GM12864 (cell line): ENCODE measurements at places on chromosomes 4 and X.

DNA sequence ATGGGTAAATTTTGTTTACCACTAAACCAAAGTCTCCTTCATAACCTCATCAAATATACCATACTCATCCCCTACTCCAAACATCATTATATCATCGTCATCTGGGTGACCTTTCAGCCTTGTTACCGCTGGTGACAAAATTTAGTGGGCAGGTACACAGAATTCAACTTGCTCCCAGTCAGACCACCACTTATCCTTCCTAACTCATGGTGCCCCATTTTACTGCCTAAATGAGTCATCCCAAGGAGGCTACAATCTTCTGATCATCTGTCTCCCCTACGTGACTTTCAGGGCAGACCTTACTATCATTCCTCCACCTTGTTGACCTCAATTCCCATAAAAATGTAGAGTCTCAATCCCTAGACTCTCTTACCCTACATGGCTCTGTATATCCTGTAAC, 49.6 kb downstream of the DCHS2 start:
- no peak for DNase-seq

GRCh38 chrX:327660-328126, 9.1 kb upstream of the GTPBP6 start:
- DNase-seq = no peak

DNA sequence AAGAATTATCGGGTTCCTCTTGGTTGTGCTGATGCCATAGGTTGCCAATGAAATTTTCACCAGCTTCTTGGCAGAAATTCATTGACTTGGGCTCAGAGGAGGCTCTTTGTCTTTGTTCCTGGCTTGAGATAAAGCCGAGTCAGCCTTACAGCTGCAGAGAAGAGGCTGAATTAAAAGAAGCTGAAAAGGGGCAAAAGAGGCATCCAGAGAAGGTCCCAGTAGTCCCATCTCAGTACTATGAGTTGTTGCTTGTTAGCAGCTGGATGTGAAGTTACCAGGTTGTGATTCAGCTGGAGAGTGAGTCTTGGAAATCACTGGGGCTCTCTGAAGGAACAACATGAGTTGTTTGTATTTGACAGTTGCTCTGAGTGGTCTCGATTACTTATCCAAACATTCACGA, 59.7 kb downstream of the SMAD1 start:
- DNase-seq = no peak

GRCh38 chr4:112563431-112564200, 47.6 kb upstream of the NEUROG2 start:
- no peak for DNase-seq

GRCh38 chr4:189840356-189840755, 100.3 kb upstream of the FRG1 start:
- DNase-seq = no peak

DNA sequence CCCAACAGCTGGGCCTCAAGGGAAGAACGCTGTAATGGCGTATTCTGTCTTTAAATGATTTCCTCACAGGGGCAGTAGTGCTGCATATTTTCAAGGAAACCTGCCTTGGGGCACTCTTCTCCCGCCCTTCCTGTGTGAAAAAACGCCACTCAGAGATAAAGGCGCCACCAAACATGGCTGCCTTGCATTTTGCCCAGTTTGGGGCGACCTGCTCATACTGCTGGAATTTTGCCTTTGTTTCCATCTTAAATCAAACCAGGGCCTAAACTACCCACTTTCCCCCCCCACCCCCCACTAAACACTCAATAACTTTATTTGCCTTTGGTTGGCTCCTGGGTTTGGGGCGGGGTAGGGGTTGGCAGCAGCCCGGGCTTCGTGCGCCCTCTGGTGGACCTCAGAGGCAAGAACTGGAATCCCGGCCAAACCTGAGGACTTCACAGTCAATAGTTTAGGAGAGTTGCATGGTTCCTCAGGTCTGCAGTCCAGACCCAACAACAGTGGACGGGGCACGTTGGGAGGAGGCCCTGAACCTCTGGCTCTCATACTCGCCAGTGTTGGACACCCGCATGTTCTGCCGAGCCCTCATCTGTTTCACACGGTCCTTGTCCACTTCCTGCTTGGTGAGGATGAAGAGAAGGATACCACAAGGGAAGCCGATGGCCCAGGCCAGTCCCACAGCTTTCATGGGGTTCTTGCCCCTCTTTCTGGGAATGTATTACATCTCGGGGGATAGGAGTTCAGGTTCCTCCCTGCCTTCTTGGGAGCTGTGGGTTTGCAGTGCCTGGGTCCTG, 220.1 kb upstream of the STK26 start:
- DNase-seq = no peak

DNA sequence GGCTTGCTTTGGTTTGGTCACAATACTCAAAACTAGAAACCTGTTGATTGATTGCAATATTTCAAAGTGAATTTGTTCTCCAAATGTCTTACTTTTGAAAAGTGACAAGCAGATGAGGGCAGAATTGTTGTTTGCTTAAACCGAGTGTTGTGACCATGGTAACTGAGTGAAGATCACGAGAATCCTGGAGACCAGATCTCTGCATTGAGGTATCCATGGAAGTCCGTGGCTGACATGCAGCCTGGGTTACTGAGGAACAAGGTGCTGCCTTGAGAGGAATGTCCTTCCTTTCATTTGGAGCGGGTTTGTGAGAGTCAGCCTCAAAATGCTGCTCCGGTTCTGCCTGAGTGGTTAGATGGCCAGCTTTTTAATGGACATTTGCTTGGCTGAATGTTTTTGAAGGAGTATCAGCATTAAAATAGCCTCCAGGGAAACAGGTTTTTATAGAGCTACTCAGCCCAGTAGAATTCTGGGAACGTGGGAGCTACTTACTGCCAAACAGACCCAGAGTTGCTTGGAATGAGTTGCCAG, 31.3 kb downstream of the NYX start:
- DNase-seq = no peak

- no peak for DNase-seq
Measured at GRCh38 chrX:10620121-10620699, at the start of gene MID1. Gene MID1, minus strand, starts transcription at chrX:10620585. Its CDS starts 53,038 bp downstream, at chrX:10567547.

GRCh38 chrX:130861462-130861861, 41.5 kb downstream of the ENOX2 start:
- no peak for DNase-seq

GRCh38 chr4:4752025-4752424, 107.4 kb upstream of the MSX1 start:
- no peak for DNase-seq

DNA sequence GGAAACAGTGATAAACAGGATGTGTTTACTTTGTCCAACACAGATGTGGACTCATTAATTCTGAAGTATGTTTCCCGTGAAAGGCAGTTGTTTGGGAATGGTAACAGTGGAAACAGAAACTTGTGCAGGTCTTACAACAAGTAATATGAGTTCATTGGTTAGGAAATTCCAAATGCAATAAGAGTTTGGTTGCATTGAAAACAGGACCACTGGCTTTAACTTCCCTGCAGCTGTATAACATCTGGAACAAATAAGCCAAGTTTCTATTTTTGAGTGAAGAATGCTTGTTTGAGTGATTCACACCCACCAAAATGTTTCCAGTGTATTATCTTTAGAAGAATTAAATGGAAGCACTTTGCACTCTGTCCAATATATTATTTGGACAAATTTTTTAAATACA, 82.4 kb upstream of the BMP3 start:
- no peak for DNase-seq

GRCh38 chr4:173301518-173302201, 32.5 kb downstream of the HMGB2 start:
- DNase-seq = no peak

- no peak for DNase-seq
Measured at GRCh38 chr4:180617196-180617595, 1626.0 kb upstream of the TENM3 start.

- DNase-seq = no peak
Measured at GRCh38 chrX:41607264-41607832, 81.4 kb upstream of the GPR34 start.

DNA sequence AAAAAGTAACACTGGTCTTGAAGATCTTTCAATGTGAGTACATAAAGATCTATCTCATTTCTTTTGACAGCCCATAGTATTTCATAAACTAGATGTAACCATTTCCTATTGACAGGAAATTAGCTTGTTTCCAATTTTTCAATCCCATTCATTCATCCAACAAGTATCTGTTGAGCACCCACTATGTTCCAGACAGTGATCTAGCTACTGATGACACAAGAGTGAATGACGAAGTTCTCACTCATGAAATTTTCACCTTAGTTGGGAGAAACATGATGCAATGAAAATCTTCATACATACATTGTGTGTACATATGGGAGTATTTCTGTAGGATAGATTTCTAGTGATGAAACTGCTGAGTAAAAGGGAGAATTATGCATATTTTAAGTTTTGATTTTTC, 1.7 kb downstream of the CD38 start:
- DNase-seq = no peak

DNA sequence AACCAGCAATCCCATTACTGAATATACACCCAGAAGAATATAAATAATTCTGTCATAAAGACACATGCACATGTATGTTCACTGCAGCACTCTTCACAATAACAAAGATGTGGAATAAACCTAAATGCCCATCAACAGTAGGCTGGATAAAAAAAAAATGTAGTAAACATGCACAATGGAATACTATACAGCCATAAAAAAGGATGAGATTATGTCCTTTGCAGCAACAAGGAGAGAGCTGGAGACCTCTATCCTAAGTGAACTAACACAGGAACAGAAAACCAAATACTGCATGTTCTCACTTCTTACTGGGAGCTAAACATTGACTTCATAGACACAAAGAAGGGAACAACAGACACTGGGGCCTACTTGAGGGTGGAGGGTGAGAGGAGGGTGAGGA, 2067.7 kb downstream of the ARAP2 start:
- DNase-seq = no peak

DNA sequence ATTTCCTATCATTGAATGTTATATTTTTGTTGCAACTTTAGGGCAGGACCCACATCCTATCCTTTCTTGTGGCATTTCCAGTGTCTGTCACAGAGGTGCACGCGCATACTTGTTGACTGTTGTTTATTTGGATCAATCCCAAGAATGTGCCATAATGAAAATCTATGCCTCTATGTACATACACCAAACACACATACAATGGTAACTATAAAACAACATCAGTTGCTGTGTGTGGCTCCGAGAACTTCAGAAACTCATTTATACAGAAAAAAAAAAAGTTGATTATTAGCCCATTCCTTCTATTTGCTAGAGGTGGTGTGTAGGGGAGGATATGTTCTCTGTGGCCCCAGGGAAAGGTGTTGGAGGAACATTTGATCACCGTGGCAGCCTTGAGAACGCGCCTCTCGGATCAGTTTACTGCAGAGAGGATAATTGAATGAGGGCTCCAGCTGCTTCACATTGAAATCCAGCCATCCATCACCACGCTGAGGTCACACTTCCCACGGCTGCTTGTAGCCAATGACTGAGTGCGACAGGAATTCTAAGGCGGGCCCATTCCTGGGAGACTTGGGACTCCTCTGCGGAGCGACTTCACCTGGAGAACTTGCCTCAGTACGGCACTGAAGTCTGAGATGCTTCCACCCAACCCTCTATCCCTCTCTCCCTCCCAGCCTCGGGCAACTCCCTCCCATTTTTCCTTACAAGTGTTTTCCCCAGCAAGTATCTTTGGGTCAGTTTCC, 19.5 kb downstream of the SMPX start:
- no peak for DNase-seq

- no peak for DNase-seq
Measured at GRCh38 chrX:71514367-71515037, 18.4 kb upstream of the OGT start.

DNA sequence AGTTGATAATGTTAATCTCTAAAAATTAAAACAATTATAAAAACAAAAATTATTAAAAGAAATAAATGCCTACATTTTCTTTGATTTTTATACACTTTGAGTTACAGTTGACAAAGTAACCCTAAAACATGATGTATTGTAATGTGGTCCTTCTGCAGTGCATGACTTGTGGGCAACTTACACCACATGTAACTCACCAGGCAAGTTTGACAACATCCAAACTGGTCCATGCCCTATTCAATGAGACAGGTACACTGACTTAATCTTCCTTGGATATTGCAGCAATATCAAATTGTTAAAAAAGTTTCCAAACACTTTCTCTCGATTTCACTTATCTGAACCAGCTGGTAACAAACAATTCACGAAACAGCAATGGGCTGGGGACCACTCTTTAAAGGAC, 81.5 kb downstream of the FTHL17 start:
- DNase-seq = no peak

DNA sequence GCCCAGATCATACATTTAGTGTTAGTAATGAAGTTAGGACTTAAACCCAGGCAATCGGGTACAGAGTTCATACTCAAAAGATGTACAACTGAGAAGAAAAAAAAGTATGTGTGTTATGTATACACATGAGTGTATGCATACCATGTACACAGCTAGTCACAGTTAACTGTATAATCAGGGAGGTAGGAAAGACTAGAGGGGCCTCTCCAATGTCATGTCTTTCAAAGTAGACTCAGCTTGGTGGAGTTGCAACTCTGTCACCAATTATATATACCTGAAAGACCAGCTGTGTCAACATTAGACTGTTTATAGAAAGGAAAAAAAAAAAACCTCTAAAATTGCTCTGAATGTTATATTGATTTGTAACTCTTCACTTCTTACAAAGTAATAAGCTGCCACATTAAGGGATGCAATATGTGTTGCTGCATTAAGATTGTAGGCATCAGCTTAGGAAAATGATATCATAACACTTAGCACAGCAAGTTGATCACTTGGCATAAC, 167.5 kb downstream of the DCTD start:
- DNase-seq = no peak

- no peak for DNase-seq
Measured at GRCh38 chrX:103183912-103184311, 31.0 kb upstream of the BEX4 start.

- DNase-seq = no peak
Measured at GRCh38 chr4:17619416-17620105, 5.1 kb downstream of the MED28 start.

DNA sequence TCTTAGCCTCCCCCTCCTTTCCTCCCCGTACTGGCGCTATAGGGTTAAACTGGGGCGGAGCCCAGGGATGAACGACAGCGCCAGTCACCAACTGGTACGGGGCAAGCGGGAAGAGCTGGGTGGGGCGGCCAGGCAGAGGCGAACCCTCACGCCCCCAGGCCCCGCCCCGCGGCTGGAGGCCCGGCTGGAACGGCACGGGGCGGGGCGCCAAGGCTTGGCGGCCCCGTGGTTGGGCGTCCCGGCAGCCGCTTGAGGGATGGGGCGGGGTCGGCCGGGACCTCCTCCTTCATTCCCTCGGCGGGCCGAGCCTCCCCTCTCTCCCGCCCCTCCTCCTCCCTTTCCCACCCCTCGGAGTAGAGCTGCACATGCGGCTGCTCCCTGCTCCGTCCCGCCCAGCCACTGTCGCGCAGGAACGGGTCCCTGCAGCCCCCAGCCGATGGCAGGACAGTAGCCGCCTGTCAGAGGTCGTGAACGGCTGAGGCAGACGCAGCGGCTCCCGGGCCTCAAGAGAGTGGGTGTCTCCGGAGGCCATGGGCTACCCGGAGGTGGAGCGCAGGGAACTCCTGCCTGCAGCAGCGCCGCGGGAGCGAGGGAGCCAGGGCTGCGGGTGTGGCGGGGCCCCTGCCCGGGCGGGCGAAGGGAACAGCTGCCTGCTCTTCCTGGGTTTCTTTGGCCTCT, at the start of gene EDA:
EDA (plus strand) TSS at position 335 of the 678 bp plus-strand sequence.
- DNase-seq = no peak
